AML-193 (cell line): ENCODE measurements at places on chromosomes 4 and X.

- DNase-seq: no peak
Observed at GRCh38 chrX:132433551-132433950, 55.3 kb downstream of the MBNL3 start.

DNA sequence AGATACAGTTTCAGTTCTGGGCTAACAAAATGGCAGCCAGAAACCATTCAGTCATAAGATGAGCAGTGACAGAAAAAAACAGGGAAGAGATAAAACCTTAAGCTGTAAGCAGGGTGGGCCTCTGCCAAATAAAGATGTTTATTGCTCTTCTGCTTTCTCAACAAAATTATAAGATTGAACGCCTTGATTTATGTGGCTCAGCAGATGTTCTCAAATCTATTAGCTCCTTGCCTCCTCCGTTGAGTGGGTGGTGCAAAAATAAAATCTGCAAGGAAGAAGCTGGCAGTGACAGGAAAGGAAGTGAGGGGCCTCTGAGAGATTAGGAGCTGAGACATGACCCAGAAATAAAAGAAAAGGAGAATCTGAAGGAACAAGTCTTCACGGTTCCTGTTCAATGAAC lies 206.6 kb downstream of the PTTG2 start:
- DNase-seq: no peak

DNA sequence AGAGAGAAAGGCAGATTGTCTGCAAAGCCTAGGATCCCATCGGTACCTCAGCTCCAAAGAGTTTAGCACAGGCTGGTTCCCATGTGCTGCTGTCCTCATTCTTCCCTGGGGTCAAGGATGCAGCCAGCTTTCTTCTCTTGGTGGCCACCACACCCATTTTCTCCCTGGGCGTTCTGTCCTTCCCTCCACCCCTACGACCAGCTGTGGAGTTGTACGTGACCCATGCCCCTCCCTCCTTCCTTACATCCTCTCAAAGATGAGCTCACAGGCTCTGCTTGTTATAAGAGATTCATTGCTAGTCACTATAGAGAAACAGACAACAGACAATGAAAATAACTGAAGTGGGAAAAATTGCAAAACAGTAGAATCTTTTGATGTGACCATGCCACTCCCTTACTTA lies 74.0 kb upstream of the KLF3 start:
- no peak for DNase-seq

DNA sequence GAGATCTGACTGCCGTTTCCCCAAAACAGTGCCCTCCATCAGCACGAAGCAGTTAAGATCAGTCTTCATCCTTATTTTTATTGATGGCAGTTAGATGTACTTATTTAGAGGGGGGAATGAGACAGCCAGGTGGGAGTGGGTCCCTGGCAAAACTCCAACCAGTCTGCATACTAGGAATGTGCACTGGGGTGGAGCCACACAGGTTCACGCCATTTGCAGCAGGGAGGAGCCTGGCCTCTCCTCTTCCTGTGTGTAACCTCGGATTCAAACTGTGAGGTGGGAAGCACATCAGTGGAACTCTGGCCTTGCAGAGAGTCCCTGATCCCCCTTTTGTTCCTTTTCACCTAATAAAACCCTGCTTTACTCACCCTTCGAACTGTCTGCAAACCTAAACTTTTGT lies 987.7 kb upstream of the GRIA3 start:
- no peak for DNase-seq

GRCh38 chrX:101357166-101357795 lies 8.7 kb upstream of the TIMM8A start:
- no peak for DNase-seq

GRCh38 chr4:125541836-125542385 lies 227.2 kb downstream of the FAT4 start:
- DNase-seq: no peak

DNA sequence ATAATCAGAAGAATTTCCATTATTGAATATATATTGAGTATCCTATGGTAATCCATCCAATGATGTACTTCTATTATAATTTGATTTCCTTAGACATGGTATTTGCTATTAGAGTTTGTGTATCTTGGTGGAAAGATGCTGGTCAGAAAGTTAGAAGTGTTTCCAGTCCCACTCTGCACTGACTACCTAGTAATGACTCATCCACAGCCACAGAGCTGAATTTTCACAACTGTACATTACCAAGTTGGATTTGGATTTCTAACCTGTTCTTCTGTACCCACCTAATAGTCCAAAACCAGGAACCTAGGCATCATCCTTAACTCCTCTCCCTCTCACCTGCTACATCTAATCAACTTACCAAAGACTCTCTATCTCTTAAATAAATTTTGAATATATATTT lies 145.4 kb downstream of the REELD1 start:
- DNase-seq: no peak

DNA sequence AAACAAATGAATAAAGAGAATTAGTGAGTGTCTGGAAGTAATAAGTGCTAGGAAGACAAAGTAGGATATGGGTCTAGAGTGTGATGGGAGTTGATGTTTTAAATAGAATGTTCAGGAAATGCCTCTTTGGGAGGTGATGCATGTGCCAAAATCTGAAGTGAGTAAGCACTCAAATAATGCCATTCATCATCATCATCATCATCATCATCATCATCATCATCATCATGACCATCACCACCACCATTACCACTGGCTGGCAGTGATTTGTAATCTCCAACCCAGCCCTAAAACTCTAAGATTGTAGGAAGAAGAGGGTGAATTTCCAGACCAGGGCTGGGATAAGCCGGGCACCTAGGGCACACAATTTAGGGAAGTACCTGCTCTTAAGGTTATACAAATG lies 9.7 kb upstream of the SOX3 start:
- no peak for DNase-seq

- no peak for DNase-seq
Observed at GRCh38 chrX:18149454-18149853, 71.2 kb downstream of the BEND2 start.

GRCh38 chrX:78455901-78456300 lies 128.5 kb upstream of the CYSLTR1 start:
- no peak for DNase-seq

DNA sequence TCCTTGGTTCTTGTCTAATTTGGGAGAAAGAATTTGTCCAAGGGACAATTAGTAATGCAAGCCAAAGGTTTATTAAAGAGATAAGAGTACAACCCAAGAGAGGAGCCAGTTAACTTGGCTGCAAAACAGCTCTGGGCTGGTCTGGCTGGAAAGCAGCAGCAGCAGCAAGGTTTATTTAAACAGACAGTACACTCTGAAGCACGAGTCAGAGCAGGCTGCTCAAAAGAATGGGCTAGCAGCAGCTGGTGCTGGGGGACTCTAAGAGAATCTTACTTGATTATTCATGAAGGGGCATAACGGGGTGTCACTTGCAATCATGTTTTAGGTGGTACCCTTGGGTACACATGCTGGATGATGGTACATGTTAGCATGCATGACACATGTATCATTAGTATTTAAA lies 17.1 kb upstream of the CT47C1 start:
- no peak for DNase-seq

GRCh38 chr4:52628543-52628942 lies 30.6 kb downstream of the USP46 start:
- no peak for DNase-seq

- no peak for DNase-seq
Observed at GRCh38 chr4:112029771-112030171, 115.5 kb upstream of the FAM241A start.

DNA sequence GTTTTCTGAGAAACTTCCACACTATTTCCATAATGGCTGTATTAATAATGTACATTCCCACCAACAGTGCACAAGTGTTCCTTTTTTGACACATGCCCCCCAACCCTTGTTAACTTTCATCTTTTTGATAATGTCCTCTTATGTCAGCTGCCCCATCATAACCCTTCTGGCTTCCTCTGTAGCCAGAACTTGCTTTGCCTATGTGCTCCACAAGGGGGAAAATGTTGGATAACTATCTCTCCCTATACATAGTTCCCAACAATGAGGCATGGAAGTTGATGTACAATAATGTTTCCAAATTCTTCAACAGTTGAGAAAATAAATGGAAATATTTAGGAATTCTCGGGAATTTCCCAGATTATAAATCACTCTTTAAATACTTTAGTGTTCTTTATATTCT lies 142.9 kb downstream of the ASB9 start:
- DNase-seq: no peak

DNA sequence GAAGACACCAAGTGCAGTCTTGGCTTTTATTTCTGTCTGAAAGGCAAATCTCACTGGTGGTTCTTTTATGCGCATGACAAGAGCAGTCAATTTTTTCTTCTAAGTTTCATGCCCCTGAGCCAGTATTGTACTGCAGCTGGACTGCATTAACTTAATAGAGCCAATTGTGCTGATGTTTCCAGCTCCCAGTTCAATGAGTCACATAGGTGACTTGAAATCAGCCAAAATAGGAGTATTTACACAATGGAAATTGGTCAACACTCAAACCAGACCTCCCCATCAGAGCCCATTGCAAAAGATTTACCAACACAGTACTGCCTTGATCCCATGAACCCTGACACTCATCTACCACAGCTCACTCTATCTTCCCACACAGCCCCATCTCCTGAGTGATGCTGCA lies 100.3 kb upstream of the GUCY1A1 start:
- DNase-seq: no peak

DNA sequence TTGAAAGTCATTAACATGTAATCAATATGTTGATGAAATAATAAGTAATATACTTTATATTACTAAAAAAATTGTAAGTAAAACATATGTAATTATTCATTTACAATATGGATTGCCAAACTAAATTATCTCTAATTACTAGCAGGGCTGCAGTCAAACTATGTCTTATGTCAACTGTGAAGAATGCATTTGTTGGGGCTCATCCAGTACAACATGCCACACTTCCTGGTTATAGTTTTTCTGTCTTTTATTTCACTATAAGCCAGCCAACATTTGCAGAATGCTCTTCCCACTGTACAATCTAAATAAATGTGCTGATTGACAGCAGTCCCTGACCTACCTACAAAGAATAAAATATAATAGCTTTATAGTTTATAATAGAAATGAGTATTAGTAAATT lies 975.4 kb upstream of the NDST4 start:
- no peak for DNase-seq

DNA sequence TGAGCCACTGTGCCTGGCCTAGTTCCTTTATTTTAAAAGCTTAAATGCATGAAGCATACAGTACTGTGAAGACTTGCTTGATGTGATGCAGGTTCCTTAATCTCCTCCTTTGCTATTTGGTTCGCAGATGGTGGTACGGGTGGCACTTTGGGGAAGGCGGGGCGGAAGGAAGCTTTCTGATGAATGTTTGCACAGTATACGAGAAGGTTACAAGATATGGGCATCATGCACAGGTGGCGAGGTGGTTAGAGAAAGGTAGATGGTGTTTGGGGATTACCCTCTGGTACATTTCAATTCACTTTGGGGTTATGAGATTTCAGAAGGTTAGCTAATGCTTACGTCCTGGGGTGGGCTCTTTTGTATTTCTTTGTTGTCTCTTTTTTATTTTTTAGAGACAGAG lies 17.2 kb downstream of the RHOH start:
- no peak for DNase-seq

DNA sequence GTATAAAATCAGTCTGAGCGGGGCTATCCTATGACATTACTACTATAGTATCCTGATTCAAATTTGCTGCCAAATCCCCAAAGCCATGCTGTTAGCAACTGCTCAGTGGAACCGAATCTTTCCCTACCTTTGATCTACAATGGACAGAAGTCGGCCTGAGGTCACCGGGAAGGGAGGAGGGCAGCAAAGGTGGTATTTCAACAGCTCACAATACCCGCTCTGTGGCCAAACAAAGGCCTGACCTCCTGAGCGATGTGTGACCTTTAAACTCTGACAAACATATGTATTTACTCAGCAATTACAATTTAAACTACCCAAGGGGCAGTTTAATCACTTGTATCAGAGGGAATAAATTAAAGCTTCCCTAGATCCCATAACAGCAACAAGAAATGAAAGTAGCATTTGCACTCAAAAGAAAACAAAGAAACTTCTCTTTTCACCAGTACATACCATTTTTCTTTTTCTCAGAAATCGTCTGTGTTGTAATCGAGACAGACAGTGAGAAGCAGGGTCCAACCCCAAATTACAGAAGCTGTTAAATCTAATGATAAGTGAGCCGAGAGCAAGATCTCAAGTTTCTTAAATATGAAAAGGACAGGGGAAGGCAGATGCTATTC lies 11.6 kb upstream of the TMEM128 start:
- DNase-seq: no peak

DNA sequence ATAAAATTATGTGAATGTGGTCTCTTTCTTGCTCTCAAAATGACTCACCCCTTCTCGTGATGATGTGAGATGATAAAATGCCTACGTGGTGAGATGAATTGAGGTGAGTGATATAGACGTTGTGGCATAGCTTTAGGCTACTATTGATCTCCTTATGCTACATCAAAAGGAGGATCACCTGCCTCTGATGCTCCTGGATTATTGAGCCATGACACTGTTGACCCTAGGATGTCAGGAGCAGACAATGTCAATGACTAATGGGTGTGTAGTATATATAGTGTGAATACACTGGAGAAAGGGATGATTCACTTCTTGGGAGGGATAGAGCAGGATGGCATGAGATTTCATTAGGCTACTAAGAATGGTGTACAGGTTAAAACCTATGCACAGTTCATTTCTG lies 210.7 kb upstream of the PRPS2 start:
- DNase-seq: no peak

DNA sequence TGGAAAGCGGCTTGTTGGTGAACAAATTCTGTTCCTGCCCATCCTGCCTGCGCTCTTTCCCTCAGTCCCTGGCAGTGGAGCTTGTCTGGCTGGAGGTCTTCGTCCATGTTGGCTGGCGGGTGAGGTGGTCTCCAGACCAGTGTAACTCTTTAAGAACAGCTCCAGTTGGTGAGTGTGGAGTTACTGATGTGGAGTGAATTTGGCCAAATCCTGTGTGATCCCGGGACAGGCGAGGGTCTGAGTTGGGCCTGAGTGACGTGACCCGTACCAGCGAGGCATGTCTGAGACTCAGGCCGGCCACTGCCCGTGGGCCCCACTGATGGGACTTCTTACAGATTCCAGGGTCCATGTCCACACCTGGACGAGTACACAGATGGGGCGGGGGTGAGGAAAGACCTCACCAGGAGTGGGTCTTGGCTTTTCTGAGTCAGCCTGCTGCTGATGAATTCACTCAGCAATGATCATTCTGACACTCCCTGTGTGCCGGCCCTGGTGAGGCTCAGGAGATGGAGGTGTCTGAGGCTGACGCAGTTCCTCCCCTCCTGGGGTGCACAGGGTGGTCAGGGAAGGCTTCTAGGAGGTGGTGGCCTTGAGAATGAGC lies 45.5 kb downstream of the PSAPL1 start:
- no peak for DNase-seq
